SJCRH30 (cell line): ENCODE measurements at places on chromosomes 16 and 17. TPM values are rescaled to one million over a fixed set of nuclear protein-coding genes. Genes with fewer than 3 reads are reported as not detected.

Gene CACNG1
- total RNA-seq, result 0.12 TPM in 1 of 2 replicates, not detected in the other

Gene AATK
- total RNA-seq, result 24.0 and 24.2 TPM in 2 replicates

Gene FSCN2
- 0.43 and 0.61 TPM in 2 replicates for total RNA-seq

Gene ATXN7L3
- total RNA-seq, result 59.7 and 62.4 TPM in 2 replicates

GRCh38 chr17:42422412-42422957, 571 bp downstream of the CAVIN1 start:
- peak; percentile 60 for DNase-seq
- H3K4me3 ChIP-seq, result peak overlapping the region; percentile 72
- 0 out of 2 replicates have a peak, but pooled peaks cover 7% of the 10 kb centered on the region for H3K4me1 ChIP-seq
- peaks cover 6% of the 10 kb centered on the region for H3K36me3 ChIP-seq
- no peaks in the 10 kb centered on the region for H3K27me3 ChIP-seq

DNA sequence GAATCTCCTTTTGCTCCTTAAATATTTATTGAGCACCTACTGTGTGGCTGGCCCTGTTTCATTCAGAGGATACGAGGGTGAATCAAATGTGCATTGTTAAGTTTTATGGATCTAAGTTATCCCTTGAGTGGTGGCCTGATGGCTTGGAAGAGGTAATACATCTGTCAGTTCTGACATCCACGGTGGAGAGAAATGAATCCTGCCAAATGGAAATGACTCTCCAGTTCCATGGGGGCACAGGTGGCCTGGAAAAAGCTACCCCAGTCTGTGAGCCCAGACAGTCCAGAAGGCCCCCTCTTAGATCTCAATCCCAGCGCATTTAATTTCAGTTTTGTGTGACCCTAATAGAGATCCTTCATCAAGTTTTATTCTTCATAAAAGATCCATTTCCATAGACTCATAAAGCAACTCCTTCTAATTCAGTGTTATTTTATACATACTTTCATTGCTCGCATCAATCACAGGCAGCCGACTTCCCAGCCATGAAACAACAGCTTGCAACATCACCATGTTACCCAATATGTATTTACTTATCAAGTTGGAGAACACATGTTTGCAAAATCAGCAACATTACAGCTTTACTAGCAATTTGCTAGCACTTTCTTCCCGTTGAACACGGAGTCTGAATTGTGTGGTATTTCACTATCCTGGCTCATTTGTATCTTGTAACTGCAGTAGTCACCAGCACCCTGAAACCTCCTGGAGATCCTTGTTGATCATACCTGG, 334.8 kb upstream of the HSBP1 start:
- no peaks in the 10 kb centered on the region for H3K27me3 ChIP-seq
- no peaks in the 10 kb centered on the region for H3K36me3 ChIP-seq
- no peak overlapping the region for H3K4me3 ChIP-seq
- DNase-seq, result no peak
- H3K4me1 ChIP-seq, result no peaks in the 10 kb centered on the region; the same call in 1 of the 2 replicates
- no peak overlapping the region for H3K27ac ChIP-seq

DNA sequence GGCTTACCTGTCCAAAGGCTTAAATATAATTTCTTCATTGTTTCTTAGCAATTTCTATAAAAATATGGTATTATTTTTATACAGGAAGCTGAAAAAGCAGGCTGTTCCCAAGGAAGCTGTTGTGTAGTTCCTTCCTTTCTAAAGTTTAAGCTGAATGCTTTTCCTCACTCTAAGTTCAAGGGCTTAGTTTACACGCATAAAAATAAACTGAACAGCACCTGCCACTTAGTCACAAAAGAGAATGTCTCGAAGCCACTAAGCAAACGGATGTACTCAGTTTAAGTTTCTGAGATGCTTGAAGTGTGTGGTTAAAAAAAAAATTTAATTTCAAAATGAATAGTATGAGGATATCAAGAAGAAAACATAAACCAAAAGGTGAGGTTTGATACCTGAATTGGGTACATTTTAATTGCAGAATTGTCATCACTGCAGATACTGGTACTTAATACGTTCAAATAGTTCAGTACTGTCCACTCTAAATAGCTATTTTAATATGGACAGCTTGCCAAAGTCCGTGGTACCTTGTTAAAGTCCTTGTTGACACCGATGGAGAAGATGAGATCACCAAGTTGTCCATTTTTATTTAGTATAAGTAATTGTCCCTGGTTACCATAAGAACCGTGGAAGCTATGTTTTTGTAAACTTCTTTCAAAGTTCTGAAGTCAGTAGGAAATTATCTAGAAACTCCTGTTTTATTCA, 38.1 kb downstream of the MRTFB start:
- H3K4me3 ChIP-seq, result no peak overlapping the region
- H3K4me1 ChIP-seq, result no peaks in the 10 kb centered on the region
- H3K27me3 ChIP-seq, result no peaks in the 10 kb centered on the region
- H3K36me3 ChIP-seq, result no peaks in the 10 kb centered on the region
- DNase-seq, result no peak

DNA sequence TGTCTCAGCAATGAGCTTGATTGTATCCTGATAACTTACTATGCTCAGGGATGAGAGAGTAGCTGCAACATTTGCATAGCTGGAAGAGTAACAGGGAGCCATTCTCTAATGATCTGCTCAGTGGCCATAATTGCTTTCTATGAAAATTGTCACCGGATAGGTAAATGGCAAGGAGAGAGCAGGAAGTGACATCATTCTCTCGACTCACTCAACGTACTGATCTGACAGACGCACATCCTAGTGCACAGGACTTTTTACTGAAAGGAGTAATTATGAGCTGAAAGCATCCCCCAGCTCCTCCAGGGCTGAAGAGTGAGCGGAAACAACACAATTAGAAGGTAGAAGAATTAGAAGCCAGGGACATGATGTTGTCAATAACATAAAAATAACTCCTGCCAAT, 71.8 kb downstream of the IRX5 start:
- H3K27me3 ChIP-seq, result peaks cover 7% of the 10 kb centered on the region; the same call in 1 of the 2 replicates
- H3K36me3 ChIP-seq, result no peaks in the 10 kb centered on the region
- no peaks in the 10 kb centered on the region for H3K4me1 ChIP-seq

DNA sequence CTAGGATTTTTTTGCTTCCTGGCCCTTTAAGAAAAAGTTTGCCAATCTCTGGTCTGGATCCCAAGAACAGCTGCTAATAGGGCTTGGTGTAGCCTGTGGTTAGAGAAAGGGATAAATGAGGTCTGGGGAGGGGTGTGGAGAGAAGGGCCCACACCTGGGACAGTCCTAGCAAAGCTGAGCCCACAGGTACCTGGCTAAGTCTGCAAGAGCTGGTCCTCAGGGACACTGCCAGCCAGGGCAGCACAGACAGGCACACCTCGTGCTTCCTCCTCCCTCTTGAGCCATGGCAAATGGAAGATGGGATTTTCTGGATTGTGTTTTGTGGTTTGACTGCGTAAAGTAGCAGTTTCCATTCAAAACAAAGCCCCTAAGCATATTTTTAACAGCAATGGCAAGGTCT, 217.5 kb downstream of the SOX9 start:
- no peaks in the 10 kb centered on the region for H3K36me3 ChIP-seq
- H3K4me1 ChIP-seq, result peaks cover 53% of the 10 kb centered on the region
- H3K27ac ChIP-seq, result peak overlapping the region; percentile 97
- peak overlapping the region; percentile 3 for H3K4me3 ChIP-seq
- peak; percentile 82 for DNase-seq

GRCh38 chr17:46943501-46944393, 20.8 kb downstream of the GOSR2 start:
- peak overlapping the region; percentile 36 for H3K4me3 ChIP-seq
- H3K27ac ChIP-seq, result peak overlapping the region; percentile 85
- H3K27me3 ChIP-seq, result no peaks in the 10 kb centered on the region
- peak; percentile 86 for DNase-seq

- peak overlapping the region; percentile 39 for H3K27ac ChIP-seq
- H3K36me3 ChIP-seq, result no peaks in the 10 kb centered on the region
- peaks cover 13% of the 10 kb centered on the region; the same call in 1 of the 2 replicates for H3K4me1 ChIP-seq
- peak; percentile 93 for DNase-seq
- no peak overlapping the region for H3K4me3 ChIP-seq
- no peaks in the 10 kb centered on the region for H3K27me3 ChIP-seq
These were observed 4.9 kb downstream of the CDK3 start for GRCh38 chr17:76005263-76006149.

DNA sequence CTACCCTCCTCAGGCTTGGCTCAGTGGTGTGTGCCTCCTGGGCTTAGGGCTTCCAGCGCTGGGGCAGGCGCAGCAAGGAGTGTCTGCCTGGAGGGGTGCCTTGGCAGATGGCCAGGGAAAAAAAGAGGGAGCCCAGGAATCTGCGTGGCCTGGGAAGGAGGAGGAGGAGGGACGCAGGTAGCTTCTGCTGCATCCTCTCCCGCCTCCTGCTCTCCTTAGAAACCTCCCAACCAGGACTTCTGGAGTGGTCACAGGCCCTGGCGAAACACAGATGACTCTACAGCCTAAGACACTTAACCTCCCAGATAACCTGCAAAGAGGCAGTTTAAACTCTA, 7.3 kb upstream of the BCAR1 start:
- H3K36me3 ChIP-seq, result no peaks in the 10 kb centered on the region
- H3K4me1 ChIP-seq, result peaks cover 28% of the 10 kb centered on the region
- H3K4me3 ChIP-seq, result no peak overlapping the region
- no peaks in the 10 kb centered on the region for H3K27me3 ChIP-seq
- H3K27ac ChIP-seq, result no peak overlapping the region

DNA sequence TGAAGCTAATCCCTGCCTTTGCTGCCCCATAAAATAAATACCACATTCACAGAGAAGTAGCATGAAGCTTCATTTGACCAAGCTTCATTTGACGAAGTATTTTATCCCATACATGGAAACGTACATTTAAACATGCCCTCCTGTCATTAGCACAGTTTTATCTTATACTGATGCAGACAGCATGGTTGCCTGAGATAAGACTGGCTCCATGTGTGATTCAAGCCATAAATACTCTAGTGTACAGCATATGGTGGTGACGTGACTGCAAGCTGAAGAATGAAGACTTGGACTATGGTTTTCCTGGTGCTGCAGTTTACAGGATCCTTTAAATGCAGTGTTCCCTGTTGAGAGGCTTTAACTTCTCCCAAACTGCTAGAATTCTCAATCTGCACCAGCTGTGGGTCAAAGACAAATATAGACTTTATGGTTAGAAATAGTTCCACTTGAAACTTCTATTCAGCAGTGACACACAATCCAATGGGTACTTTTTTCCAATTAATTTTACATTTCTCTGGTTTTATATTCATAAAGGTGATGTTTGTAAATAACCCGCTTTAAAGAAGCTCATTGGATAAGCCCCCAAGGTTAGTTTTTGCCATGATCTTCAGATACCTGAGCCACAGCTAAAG, 64.9 kb downstream of the CYB561 start:
- H3K4me3 ChIP-seq, result no peak overlapping the region
- no peak for DNase-seq
- H3K4me1 ChIP-seq, result no peaks in the 10 kb centered on the region
- H3K36me3 ChIP-seq, result peaks cover 7% of the 10 kb centered on the region; the same call in 1 of the 2 replicates
- no peak overlapping the region for H3K27ac ChIP-seq
- no peaks in the 10 kb centered on the region for H3K27me3 ChIP-seq

DNA sequence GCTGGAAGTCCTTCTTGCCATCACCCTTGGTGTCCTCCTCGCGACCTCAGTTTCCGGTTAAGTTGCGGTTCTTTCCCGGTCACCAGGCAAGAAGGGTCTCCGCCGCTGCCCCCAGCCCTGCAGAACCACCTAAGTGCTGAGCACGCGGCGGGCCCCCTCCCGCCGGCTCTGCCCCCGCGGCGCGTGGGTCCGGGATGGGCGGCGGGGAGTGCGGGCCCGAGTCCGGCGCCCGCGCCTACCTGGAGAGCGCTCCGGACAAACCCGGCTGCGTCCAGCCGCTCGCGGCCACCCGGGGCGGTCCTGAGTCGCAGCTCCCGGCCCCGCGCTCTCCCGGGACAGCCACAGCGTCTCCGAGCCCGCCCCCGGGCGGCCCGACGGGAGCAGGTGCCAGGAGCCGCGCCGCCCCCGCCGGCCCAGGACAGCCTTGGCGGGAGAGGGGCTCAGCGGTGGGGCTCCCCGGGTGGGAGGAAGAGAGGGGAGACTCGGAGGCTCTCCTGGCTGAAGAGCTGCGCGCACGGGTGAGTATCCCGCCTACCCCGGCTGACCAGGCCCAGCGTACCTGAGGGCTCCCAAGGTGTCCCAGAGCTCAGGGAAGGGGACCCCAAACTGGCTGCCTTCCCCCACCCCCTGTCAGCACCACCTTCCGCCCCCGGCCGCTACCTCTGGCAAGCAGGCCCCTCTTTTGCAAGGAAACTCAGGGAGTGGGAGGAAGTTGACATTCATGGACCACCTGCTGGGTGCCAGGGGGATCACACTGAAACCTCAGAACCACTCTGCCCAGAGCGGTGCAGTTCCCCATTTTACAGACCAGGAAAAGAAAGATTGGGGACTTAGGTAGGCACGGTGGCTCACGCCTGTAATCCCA, 22.2 kb upstream of the C17orf113 start:
- no peak for DNase-seq
- H3K27me3 ChIP-seq, result peaks cover 14% of the 10 kb centered on the region
- H3K36me3 ChIP-seq, result no peaks in the 10 kb centered on the region
- H3K4me3 ChIP-seq, result peak overlapping the region; percentile 38
- peaks cover 15% of the 10 kb centered on the region for H3K4me1 ChIP-seq
